ENCODE measurements at places on chromosomes 5 and 9.

DNA sequence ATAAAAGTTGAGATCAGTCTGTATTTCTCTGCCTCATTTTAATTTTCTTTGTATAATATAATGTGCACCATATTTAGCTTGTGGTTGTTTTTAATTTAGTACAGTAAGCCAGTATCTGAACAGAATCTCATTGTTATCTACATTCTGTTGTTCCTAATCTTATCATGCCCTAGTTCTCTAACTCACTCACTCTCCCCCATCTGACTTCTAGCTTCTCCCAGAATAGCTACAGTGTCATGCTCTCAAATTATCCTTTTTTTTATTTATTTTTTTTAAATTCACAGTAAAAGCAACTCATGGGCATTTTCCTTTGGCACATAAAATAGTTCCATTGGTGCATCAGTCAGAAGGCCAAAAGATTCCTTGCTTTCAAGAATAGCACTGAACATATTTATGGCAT is 156.6 kb downstream of the TRPM3 start:
- no peak for DNase-seq

DNA sequence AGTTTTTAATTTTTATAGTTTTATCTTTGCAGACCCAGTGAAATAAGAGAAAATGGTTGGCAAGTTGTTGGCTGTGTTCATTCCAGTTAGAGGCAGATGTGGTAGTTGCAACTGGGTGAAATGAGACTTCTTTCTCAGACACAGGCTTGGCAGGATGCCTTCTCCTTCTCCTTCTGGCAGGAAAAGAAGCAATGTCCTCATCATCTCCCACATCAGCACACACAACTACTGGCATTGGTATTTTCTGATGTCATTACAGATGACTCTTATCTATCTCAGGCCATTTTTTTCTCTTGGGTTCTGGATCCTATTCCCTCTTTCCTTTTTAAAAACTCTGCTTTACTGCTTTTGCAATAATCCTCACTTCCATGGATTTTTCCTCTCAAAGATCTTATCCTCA is 103.3 kb upstream of the EDIL3 start:
- no peak for DNase-seq

GRCh38 chr9:4661611-4662010 is 483 bp upstream of the PLPP6 start:
- DNase-seq = no peak

- no peak for DNase-seq
Measured at GRCh38 chr5:37685816-37686215, 154.0 kb downstream of the GDNF start.

GRCh38 chr5:36150676-36151433 is 832 bp downstream of the LMBRD2 start:
- DNase-seq = peak; percentile 83

DNA sequence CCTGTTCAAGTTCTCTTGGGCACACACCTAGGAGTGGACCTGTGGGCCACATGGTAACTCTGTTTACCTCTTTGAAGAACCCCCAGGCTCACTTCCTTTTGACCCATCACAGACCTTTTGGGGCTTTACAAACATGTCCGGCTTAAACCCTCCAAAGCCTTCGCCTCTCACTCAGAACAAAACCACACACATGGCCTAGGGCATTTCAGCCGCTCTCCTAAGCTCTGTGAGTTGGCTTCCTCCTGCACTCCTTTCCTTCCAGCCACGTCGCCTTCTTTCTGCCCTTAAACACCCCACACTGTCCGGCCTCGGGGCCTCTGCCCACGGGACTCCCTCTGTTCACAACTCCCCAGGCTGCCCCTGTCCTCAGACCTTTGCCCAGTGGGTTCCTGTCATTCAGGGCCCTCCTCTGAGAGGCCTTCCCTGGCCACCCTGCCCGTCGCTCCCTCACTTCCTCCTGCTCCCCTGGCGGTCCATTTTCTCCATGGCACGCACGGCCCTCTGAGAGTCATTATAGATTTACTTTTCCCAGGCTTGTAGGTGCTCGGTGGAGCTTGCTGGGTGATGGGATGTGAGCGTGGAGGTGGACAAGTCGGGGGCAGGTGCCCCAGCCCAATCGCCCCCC is 1.9 kb downstream of the DOK3 start:
- DNase-seq = no peak

DNA sequence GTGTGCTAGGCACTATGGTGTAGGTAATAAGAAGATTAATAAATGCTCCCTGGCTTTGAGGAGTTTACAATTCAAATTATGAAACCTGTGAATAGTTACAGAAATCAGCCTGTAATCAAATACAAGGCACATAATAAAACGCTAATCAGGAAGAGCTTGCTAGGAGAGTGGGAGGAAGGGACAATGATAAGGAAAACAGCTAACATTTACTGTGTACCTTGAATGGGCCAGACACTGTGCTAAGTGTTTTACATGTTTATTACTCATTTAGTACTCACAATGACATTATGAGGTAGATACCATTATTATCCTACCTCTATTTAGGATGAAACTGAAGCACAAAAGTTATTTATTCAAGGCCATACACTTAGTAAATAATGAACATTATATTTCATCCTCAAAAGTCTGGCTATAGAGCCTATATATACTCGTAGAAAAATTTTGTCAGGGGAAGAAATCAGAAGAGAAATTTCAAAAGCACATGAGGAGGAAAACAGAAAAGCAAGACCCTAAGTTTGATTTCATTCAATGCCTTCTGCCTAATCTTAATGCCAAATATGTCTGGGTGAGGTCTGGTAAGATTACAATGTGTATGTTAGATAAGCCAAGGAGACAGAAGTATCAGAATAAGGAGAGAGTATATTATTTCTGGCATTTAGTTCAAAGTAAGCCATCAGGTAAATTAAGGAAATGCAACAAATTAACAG is 35.9 kb downstream of the AFF4 start:
- no peak for DNase-seq

DNA sequence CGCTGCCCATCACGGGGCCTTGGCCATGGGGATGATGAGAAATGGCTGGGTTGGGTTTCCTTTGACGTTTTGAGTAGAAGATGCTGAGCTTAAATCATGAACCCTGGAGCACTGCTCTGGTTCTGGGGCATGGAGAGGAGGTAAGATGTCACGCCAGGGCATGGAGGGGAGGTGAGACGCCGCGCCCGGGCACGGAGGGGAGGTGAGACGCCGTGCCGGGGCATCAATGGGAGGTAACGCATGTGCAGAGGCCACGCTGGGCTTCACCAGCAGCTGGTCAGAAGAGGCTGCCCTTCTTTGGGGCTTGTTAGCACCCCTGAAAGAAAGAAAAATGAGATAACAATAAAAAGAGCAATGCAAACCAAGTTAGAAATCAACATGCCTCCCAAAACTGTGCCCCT is 322.5 kb upstream of the IRX4 start:
- no peak for DNase-seq
